ENCODE measurements at places on chromosomes 11 and 22.

GRCh38 chr11:110493346-110493745 lies 63.6 kb downstream of the FDX1 start:
- no peak for DNase-seq

DNA sequence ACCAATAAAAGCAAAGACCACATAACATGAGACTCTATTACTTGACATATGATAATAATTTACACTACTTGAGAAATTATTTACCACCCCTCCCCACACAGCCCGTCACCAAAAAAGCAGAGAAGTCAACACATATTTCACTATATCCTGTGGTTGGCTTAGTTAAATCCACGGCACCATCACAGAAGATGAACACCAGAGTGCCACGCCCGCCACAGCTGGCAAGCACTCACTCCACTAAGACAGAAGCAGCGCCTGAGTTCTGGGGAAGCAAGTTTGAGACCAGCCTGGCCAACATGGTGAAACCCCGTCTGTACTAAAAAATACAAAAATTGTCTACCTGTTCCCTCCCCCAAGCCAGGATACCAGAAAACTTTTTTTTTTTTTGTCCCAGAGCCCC lies 53.1 kb downstream of the PACSIN2 start:
- DNase-seq = no peak

DNA sequence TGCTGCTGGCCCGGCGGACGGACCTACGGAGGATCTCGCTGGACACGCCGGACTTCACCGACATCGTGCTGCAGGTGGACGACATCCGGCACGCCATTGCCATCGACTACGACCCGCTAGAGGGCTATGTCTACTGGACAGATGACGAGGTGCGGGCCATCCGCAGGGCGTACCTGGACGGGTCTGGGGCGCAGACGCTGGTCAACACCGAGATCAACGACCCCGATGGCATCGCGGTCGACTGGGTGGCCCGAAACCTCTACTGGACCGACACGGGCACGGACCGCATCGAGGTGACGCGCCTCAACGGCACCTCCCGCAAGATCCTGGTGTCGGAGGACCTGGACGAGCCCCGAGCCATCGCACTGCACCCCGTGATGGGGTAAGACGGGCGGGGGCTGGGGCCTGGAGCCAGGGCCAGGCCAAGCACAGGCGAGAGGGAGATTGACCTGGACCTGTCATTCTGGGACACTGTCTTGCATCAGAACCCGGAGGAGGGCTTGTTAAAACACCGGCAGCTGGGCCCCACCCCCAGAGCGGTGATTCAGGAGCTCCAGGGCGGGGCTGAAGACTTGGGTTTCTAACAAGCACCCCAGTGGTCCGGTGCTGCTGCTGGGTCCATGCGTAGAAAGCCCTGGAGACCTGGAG lies 74.1 kb downstream of the LRP5 start:
- DNase-seq = no peak

- peak; percentile 47 for DNase-seq
Measured at GRCh38 chr11:96215110-96215782, 127.7 kb downstream of the MAML2 start.

DNA sequence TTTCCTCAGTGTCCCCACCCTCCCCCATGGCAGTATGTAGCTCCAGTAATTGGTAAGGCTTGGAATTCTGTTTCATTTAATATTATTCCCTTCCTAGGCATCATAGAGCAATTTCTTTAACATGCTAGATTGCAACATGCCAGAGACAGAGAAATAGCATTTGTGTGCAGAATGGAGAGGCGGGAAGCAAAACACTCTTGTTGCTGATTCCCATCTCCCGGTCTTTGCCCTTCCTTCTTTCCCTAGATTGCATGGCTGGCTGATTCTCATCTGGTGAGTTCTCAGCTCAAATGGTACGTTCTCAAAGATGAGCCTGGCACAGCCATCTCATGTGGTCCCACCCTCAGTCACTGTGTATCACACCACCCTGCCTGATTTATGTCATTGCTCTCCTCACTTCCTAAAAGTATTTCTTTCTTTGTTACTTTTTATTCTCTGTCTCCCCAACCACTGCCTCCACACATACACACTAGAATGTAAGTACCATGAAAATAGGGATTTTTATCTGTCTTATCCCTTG lies 66.9 kb downstream of the ARFGAP2 start:
- no peak for DNase-seq

GRCh38 chr11:45412051-45412471 lies 125.9 kb upstream of the SYT13 start:
- DNase-seq = no peak

GRCh38 chr11:3157381-3158130 lies 7.6 kb downstream of the OSBPL5 start:
- no peak for DNase-seq

DNA sequence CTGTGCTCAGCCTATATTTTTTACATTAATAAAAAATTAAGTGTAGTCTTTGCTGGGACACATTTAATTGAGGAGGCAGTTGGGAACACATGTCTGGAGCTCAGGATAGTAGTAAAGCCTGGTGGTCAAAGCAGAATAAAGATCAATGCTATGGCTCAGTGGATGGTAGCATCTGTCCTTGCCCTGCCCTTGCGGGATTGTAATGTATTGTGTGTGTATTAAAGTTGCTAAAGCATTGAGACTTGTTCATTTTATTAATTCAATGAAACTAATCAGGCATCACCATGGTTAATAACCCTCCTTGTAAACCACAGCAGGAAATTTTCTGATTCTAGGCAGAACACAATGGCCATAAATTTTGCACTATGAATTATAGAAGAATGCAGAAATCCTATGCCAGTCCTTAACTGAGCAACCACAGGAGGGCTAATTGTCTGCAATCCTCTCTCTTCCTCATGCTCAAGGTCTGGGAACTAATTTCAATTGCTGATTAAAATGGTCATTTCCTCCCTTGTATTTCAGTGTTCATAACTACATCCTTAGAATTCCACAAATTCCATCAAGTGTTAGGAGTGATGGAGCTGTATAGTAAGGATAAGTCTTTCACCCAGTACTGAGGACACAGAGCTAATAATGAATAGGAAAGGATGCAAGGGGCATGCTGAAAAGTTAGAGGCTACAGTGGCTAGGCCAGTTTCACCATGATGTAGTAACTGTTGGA lies 403.2 kb upstream of the DDI1 start:
- peak; percentile 40 for DNase-seq

GRCh38 chr11:62646825-62647608 lies 604 bp upstream of the GANAB start:
- no peak for DNase-seq

DNA sequence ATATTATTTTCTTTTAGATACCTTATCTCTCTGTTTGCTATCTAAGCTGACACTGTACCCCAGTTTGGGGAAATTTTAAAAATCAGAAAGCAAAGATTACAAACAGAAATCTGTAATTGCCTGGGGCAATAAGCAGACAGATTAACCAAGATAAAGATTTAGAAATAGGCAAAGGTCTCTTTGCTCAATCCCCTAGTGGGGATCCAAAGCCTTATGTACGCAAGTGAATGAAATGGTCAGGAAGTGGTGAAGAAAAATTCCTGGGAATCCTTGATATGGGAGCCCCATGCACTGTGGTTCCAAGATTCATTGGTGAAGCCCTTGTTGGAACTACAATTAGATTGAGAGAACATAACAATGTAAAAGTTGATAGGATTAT lies 139.5 kb upstream of the GUCY1A2 start:
- DNase-seq = no peak

GRCh38 chr11:14357881-14358728 lies 878 bp downstream of the RRAS2 start:
- DNase-seq = peak; percentile 85

GRCh38 chr11:34640924-34641275 lies 20.0 kb downstream of the EHF start:
- no peak for DNase-seq

DNA sequence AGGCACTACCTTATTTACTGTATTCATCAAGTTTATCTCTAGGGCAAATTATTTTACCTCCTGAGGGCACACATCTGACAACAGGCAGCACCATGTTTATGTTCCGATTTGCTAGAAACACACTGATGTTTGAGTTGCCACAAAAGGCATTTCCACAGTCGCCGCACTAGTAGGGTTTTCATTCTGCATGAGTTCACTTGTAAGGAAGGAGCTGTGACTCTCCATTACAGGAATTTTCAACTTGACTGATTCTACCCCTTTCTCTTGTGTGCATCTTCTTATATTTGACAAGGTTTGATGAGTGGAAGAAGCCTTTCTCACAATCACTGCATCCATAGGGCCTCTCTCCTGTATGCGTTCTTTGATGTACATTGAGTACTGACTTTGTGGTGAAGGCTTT lies 455.9 kb upstream of the CNTN5 start:
- DNase-seq = no peak

GRCh38 chr11:76410851-76411357 lies 29.8 kb downstream of the GVQW3 start:
- DNase-seq = no peak

DNA sequence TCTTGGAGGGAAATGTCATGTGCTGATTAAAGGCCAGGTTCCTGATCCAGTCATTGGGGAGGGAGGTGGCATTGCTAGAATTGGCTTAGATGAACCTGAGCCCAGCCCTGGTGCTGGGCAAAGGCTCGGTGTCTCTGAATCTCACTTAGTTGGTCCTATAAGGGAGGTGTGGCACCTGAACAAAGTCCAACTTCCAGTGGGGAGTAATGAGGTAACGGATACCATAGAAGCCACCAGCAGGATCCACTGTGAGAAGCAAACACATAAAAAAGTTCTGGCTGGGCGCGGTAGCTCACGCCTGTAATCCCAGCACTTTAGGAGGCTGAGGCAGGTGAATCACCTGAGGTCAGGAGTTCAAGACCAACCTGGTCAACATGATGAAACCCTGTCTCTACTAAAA lies 26.6 kb downstream of the PRDM11 start:
- DNase-seq = no peak

- no peak for DNase-seq
Measured at GRCh38 chr11:120284272-120284671, 40.8 kb upstream of the TLCD5 start.

DNA sequence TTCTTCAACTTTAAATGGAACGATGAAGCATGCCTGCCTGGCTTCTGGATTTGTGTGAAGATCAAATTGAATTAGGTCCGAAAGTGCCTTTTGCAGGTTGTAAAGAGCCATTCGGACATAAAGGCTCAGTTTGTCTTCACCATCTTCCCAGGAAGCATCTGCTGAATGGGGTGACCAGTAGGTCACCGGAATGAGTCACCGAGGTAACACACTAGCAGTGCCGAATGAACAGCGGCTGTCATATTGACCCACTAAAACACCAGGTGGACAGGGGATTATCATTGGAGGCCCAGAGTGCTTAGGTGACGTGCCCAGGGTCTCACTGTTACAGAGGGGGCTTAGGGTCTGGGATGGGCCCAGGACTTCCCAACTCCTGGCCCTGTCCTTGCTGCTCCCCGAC lies 43.1 kb upstream of the MYH9 start:
- DNase-seq = no peak

DNA sequence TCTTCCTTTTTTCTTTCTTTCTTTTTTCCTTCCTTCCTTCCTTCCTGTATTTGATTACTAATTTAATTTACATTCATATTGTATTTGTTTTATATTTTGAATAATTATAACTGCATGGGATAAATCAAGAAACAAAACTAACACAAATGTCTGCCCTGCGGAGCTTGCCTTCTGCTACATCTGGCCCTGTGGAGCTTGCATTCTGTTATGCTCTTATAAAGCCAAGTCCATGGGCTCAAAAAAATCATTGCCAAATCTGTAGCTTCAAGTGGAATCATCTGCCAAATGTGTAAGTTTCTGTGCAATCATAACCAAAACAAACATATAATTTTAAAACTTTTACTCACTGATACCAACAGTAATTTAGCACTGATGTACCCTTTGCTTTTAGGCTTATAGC lies 8.0 kb upstream of the OR52J3 start:
- no peak for DNase-seq

- DNase-seq = no peak
Measured at GRCh38 chr11:106381895-106382294, 304.4 kb downstream of the AASDHPPT start.

Measured in adipocyte (in vitro differentiated cells).